ENCODE measurements at places on chromosomes 5 and 9.

DNA sequence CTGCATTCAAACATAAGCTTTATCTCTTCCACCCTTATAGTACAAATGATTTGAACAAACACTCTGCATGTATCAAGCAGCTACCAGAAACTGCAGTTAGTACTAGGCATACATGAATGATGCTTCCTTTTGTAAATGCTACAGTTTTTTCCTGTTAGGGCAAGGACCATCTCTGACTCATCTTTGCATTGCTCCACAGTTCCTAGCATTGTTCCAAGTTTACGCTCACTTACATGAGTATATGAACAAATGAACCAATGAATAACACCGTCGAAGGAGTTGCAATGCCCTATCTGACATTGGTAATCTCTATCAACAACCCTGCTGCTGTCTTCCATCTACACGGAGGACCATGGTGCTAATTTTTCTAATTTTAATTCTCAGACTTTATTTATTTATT, 2.1 kb upstream of the ALDH7A1 start:
- DNase-seq = no peak

GRCh38 chr9:83538172-83538889, at the start of gene FRMD3:
Gene FRMD3, minus strand, starts transcription at chr9:83538401. Its CDS starts 170 bp downstream, at chr9:83538231.
- no peak for DNase-seq

DNA sequence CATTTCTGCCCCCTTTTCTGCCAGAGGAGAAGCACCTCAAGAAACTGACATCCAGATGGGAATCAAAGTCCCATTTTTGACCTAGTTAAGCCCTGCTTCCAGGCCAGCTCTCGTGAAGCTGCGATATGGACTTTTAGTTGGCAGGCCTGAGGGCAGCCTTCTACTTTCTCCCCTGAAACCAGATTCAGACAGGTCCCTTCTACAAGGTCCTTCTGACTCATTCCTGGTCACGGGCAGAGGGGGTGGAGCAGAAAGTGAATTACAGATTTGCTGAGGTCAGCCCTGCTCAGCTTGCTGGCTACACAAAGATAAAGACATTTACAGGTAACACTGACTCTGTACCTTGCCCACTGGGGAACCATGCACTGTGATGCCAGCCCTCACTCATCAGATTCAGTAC, 52.8 kb upstream of the TUT7 start:
- DNase-seq = no peak

GRCh38 chr5:149961957-149962409, 1.4 kb downstream of the SLC26A2 start:
- no peak for DNase-seq

GRCh38 chr5:96227957-96228356, 205.1 kb downstream of the PCSK1 start:
- no peak for DNase-seq

- no peak for DNase-seq
Measured at GRCh38 chr5:71893451-71893850, 174.4 kb downstream of the CARTPT start.

- DNase-seq = no peak
Measured at GRCh38 chr5:123805300-123805699, 293.3 kb downstream of the CSNK1G3 start.

DNA sequence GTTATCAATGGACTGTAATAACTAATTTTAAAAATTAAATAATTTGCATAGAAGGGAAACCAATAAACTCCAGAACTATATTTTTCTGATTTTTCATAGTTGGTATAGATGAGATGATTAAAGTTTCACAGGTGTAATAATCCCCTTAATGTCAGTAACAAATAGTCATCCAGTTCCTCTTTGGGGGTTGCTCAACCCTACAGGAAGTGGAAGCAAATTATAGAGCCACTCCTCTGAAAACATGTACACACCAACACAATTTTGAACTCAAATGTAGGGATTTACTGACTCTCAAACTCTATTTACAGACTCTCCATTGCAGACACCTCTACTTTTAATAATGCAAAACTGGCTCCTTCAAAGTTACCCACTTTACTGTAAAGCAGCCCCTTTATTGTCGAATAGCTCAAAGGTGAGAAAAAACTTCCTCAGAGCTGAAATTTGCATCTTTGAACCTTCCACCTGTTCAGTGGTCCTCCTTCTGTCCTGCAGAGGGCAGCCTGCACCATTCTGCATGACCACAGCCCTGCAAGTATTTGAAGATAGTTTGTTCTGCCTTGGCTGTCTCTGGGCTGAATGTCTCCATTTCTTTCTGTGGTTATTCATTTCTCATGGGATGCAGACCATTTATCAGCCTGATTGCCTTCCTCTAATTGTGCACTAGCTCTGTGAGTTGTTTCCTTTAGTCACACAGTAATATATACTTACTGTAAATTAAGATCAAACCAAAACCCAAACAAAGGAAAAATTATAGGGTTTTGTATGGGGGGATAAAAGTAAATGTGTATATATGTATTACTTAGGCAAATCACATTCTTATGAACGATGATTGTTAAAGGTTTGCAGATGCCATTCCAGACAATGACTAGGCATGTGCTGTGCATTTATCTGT, 383.2 kb upstream of the SGCD start:
- no peak for DNase-seq

- DNase-seq = no peak
Measured at GRCh38 chr9:16986556-16986955, 116.1 kb upstream of the BNC2 start.

GRCh38 chr5:1068895-1069719, 42.8 kb downstream of the SLC12A7 start:
- no peak for DNase-seq

DNA sequence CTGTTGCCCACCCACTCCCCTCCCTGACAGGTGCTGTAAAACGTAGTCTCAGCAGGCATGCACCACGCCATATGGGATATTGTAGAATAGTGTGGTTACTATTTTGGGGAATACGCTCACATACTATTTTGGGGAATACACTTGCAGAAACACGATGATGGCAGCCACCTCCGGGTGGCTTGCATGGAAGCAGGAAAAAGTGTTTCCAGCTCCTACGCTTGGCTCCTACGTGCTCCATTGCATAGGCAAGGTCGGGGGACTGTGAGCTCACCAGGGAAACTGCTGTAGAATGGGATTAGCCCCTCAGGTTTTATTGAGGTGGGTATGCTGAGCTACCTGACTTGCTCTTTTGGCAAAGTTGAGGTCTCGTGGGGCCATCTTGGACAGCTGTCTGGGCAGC, 160.3 kb upstream of the NFIL3 start:
- no peak for DNase-seq

- no peak for DNase-seq
Measured at GRCh38 chr5:38467353-38468040, 88.9 kb downstream of the LIFR start.

- no peak for DNase-seq
Measured at GRCh38 chr5:61334868-61335615, 3.0 kb downstream of the ZSWIM6 start.

DNA sequence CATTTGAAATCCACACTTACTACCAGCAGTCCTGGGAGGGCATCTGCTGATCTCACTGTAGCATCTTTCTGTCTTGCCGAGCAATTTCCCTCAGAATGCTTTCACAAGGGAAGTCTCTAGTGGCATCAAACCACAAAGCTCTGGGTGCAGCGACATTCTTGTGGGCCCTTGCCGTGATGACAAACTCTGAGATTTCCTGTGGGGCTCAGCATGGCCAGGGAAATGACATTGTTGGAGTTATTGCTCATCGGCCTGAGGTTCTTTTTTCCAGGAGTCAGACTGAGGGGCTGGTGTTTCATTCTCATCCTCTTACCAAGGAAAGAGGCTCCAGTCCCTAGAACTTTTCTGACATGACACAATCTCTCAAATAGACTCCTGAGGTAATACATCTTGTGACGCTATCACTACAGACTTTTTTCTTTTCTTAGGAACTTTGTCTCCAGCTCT, 51.4 kb downstream of the PFDN1 start:
- DNase-seq = no peak

GRCh38 chr5:66864240-66864884, 268.2 kb downstream of the MAST4 start:
- no peak for DNase-seq

- no peak for DNase-seq
Measured at GRCh38 chr5:68369023-68369359, 153.4 kb downstream of the PIK3R1 start.

GRCh38 chr5:52807037-52807436, 19.3 kb downstream of the ITGA1 start:
- no peak for DNase-seq

DNA sequence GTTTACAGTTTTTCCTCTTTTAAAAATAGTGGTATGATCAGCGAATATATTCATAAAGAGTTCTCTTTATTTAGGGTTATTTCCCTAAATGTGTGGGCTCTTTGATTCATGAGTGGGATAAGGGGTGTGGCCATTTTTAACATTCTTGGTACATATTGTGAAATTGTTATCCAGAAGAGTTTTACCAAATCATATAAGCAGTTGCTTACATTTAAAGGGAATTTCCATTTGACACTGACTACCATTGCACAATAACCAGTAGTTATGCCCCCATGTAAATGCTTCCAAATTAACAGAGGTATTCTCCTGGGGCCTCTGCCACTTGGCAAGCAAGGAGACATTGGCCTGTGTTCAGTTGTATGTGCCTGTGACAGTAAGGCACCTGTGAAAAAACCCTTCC, 27.2 kb downstream of the SLC25A48 start:
- no peak for DNase-seq

- no peak for DNase-seq
Measured at GRCh38 chr5:112863549-112863948, 2.5 kb downstream of the SRP19 start.

GRCh38 chr5:51678330-51678729, 295.1 kb downstream of the ISL1 start:
- DNase-seq = no peak
